Effector memory CD8-positive, alpha-beta T cell (primary cell): ENCODE measurements at places on chromosomes 2 and 18.

DNA sequence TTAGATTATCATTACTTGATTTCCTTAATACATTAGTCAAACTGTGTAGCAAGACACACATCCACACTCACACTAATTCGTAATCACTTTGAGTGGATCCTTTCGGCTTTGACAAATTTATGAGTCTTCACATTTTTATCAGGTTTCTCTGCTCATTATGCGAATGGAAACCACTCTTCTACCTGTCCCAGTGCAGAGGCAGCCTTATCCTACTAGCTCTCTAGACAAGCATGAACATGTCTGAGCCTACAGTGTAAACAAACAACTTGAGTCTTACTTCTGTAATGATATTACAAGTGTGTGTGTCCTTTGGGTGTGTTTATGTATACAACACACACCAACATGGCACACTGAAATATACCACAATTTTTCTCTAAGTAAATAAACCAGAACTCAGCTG lies 361.9 kb upstream of the CHST9 start:
- DNase-seq, result no peak

GRCh38 chr2:219285894-219286425 lies 6.8 kb downstream of the DNAJB2 start:
- no peak for DNase-seq

- DNase-seq, result no peak
Measured at GRCh38 chr2:9416267-9416961, 6.9 kb downstream of the ITGB1BP1 start.

DNA sequence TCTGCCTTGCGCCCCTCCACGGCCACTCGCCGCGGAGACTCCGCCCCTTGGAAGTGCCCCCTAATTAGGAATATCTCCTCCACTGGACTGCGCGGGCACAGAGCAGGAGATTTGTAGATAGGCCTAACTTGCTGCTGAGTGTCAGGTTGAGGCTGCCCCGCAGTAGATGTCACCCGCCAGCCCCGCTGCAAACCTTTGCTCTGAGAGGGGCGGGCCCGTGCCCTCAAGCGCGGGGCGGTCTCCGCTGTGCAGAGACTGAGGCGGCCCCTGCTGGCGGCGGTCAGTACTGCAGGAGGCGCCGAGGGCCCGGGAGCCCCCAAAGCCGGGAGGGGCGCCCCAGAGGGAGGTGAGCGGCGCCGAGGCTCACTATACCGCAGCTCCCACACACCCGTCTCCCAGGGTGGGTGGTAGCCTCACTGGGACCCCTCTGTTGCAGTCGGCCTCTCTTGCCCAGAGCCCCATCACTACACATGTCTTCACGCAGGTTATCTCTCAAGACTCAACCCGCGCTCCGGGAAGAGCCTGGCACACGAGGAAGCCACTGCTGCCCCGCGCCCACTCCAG lies 2.9 kb upstream of the NEURL3 start:
- peak; percentile 95 for DNase-seq

DNA sequence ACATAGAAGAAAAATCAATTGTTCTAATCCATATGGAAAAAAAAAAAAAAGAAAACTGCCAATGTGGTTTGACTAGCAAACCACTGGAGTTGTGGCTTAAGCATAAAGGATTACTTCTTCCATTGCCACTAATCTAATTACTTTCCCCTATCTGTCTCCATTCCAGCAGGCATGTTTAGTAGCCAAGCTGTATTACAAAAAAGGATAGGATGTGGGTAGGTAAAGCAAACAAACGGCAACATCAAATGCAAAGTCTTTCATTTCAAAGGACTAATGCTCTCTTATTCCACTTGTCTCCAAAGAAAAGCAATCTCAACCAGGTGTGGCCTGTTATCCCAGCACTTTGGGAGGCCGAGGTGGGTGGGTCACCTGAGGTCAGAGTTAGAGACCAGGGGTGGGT lies 36.5 kb downstream of the SLC8A1 start:
- DNase-seq, result no peak
